ENCODE measurements at places on chromosomes 5 and 9.

GRCh38 chr5:154384480-154385235 is 61.1 kb upstream of the SAP30L start:
- DNase-seq, result no peak

DNA sequence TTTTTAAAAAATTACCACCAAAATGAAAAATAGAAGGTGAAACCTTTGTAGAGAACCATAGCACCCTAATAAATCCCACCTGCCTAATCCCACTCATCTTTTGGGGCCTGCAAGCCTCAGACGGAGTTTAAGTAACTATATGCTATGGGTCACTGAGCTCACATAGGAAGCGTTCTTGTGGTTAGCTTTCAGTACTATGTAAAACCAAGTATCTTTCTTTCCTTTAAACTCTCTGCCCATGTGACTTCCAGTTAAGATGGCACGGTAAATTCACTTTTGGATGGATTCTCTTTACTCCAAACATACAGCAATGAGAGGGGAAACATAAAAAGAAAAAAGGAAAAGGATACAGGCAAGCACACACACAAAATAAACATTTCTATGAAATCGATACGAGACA is 50.9 kb downstream of the FANCC start:
- no peak for DNase-seq

DNA sequence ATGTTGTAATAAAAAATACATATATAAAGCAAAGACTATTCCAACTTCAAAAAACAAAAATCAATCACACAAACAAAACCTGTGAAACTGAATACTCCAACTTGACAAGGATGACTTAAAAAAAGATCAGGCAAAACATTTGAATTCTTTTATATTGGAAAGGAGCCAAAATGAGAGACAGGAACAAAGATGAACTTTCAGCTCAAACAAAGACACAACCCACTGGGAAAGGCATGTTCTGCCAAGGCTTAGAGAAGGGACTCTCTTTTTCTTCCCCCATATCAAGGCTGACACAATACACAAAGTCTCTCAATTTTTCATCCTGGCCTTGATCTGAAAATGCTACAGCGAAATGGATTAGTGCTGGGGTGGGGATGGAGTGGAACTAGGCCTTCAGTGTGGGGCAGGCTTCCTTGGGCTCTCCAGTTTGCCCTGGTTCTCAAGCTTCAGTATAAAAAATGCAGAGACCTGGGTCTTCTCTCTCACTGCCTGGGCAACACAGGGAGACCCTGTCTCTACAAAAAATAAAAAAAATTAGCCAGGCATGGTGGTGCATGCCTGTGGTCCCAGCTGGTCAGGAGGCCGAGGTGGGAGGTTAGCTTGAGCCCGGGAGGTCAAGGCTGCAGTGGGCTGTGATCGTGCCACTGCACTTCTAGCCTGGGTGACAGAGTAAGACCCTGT is 11.6 kb upstream of the FAM169A start:
- DNase-seq, result no peak

DNA sequence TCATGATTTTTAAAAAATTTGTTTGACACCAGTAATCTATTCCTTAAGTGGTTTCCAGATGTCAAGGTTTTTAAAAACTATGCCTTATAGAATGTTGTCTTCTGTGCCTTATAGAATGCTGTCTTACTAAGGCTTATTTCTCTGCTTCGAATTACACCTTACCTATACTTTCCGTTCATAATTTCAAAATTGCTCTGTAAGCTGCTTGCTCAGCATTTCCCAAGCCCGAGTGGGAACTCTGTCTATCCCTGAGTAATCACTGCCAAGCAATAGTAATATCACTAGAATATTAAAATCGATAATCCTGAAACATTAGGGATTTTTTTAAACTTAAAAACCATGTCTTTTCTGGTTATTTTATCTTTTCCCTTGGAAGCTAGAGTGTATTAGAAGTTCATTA is 376.3 kb downstream of the PIK3R1 start:
- DNase-seq, result no peak

- no peak for DNase-seq
Measured at GRCh38 chr5:123176938-123177275, 87.9 kb downstream of the PRDM6 start.

DNA sequence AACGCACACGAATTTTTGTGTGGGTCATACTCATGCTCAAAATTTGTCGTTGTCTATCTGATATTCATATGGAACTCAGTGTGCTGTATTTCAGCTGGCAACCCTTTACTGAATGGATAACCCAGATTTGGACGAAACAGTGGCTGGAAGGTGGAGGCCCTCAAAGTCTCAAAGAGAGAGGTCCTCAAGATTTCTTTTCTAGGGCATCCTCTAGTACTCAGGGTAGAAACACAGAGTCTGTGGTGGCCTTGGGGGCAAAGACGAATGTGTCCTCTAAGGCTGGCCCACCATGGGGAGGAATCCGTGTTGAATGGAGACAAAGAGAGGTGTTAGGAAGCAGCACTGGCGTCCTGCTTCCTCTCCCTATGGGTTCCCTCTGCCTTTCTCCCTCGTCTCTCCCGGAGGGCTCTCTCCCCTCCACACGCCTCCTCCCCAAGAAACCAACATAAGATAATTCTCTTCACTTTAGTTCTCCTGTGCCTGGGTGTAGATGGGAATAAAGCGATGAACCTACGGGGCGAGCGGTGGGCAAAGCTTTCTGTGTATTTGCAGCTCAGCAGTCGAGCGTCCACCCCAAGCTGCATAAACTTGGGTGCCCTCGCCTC is 333.7 kb downstream of the CWC27 start:
- no peak for DNase-seq

- no peak for DNase-seq
Measured at GRCh38 chr9:15238646-15239045, 68.4 kb downstream of the TTC39B start.

- no peak for DNase-seq
Measured at GRCh38 chr5:135108992-135109391, 75.0 kb upstream of the PITX1 start.
